ENCODE measurements at places on chromosomes 3 and 15. TPM values are rescaled to one million over a fixed set of nuclear protein-coding genes. Genes with fewer than 3 reads are reported as not detected.

FYCO1 gene
- 2.6 TPM for total RNA-seq

TP63 gene
- 0.29 TPM for total RNA-seq

TMEM40 gene
- not detected for total RNA-seq

C3orf70 gene
- total RNA-seq, result 3.6 TPM

IGSF10 gene
- not detected for total RNA-seq

FOXL2 gene
- total RNA-seq, result 9.0 TPM

CISH gene
- not detected for total RNA-seq

IQSEC1 gene
- total RNA-seq, result 4.9 TPM

OR5K4 gene
- not detected for total RNA-seq

FETUB gene
- total RNA-seq, result not detected

PLA2G4D gene
- total RNA-seq, result not detected

GRCh38 chr3:172132159-172132586, 92.8 kb downstream of the FNDC3B start:
- DNase-seq, result no peak

GRCh38 chr3:188095431-188095830, 58.5 kb upstream of the LPP start:
- DNase-seq, result no peak

- DNase-seq, result no peak
Measured at GRCh38 chr15:50911621-50912020, 3.1 kb downstream of the AP4E1 start.

DNA sequence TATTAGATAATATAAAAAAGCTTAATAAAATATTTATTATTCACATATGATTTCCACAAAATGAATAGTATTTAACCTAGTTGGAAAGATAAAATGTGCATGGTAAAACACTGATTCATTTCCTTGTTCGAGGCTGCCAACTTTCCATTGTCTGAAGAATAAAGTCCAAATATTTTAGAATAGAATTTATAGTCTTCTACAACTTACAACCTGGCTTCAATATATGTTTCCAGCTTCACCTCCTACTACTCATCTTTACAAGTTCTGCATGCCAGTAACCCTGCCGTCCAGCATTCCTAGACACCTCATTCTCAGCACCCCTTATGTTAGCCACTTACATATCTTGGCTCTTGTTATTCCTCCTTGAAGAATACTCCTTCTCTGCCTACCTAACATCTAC, 244.5 kb downstream of the FGF12 start:
- DNase-seq, result peak; percentile 23

GRCh38 chr15:70463453-70463834, 299.9 kb downstream of the UACA start:
- no peak for DNase-seq

DNA sequence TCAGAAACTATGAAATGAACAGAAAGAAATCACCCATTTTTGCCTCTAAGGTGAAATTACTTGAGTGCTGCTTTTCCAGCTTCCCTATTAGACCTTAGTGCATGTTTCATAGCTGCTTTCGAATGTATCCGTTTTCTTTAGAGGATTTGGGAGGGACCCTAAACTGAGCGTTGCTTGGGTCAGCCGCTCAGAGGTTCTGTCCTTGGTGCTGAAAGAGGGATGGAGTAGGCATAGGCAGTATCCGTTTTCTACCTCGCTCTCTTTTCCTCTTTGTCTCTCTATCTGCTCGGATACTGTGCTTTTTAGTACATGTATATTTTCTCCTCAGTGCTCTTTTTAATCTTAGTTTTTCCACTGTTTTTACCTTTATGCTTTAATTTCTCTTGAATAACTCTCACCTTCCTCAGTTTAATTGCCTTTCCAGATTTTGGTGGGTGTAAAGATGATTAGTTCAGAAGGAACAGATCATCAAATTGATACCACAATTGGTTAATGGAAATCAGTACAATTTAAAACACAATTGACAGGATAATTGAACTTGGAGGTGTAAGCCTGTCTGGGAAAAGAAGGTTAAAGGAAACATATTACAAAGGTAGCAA, at the start of gene DRD3:
TSS of gene DRD3 (minus strand) at position 283 of the 599 bp plus-strand sequence. CDS start 7,060 bp downstream, outside the sequence.
- peak; percentile 48 for DNase-seq

DNA sequence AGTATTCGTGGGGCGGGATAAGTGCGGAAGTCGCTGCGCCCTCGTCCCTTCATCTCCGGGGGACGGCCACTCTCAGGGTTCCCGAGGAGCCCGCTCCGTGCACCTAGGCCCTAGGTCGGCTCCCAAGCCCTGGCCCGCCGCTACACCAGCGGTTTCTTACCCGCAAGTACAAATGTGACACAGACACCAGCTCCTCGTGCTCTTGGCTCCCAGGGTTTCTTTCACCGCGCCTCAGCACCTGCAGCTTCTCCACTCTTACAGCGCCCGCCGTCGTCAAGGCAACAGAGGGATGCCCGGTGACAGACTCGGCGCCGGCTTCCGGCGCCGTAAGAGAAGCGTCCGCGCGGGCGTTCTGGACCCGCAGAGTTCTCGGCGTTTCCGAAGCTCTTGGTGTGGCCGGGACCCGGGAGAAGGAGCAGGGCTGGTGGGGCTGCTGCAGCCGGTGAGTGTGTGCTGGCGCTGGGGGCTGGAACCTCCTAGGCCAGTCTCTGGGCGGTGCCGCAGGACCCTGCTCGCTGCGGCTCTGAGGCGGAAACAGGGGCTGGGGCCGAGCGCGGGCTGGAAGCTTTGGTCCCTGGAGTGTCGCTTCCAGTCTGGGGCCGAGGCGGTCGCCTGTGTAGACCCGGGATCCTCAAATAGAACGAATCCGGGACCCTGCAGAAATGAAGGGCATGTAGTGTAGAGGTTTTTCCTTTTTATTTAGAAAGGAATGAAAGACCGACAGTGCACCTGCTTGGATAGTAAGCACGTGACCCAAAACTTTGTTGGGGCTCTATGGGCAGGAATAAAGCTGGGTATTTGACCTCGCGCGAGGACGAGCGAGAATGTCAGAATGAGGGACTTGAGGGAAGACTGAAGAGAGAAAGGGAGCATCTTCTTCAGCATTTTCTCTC, 155.4 kb upstream of the GOLGA6L4 start:
- peak; percentile 11 for DNase-seq

- peak; percentile 34 for DNase-seq
Measured at GRCh38 chr15:73368301-73369136, at the start of gene HCN4. HCN4 (minus strand) TSS chr15:73368958; CDS start chr15:73368270, 688 bp downstream.

- DNase-seq, result peak; percentile 25
Measured at GRCh38 chr15:45199136-45199810, 11.5 kb upstream of the SHF start.

GRCh38 chr15:50176869-50177268, 5.1 kb upstream of the SLC27A2 start:
- DNase-seq, result no peak

DNA sequence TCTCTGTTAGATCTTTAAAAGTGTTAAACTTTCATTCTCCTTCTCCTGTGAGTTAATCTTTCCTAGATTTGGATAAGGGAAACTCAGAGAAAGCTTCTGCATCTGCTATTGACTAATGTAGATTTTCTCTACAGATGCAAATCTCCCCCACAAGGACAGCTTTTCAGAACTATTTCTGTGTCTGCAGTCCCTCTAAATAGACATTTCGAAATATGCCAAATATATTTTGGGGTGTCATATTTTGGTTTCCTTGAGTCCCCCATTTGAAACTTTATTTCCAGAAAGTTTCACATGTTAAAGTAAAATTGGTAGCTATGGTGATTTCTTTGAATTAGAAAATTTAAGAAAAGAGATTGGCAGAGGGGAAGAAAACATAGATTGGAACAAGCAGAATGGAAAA, 852.3 kb upstream of the ALCAM start:
- no peak for DNase-seq

DNA sequence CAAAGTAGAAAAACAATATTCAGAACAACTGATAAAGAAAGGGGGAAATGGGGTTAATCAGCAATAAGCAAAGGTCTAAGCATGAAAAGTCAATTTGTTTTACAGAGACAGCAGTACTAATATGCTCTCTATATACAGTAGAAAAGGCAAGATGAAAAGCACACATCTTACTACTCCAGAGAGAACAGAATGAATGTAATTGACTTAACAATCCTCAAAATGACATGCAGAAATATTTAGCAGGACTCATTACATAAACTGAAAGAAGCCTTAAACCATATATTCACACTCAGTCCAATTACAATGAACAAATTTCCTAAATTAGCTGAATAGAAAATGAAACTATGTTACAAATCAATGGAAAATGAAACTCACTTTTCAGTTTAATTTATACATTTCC, 319.8 kb downstream of the SUCLG2 start:
- no peak for DNase-seq

- no peak for DNase-seq
Measured at GRCh38 chr15:82136120-82136519, 90.3 kb upstream of the MEX3B start.

DNA sequence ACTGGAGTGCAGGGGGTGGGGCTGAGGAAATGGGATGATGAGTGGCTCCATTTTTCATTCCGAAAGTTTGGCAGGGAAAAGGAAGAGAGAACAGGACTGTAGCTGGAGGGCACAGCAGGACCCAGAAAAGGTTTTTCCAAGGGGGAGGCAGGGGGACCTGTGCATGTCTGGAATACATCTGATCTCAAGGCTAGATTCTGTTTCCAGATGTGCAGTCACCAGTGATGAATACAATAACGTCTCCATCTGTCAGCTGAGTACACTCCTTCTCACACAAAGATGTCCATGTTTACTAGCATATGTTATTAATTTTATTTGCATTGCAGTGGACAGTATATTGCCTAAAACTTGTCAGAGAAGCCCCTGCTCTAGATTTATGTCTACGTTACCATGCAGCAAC, 39.9 kb upstream of the PRTG start:
- DNase-seq, result no peak

GRCh38 chr3:124283652-124284023, 291.7 kb upstream of the ROPN1 start:
- no peak for DNase-seq
